ENCODE measurements at places on chromosomes 16 and 17.

DNA sequence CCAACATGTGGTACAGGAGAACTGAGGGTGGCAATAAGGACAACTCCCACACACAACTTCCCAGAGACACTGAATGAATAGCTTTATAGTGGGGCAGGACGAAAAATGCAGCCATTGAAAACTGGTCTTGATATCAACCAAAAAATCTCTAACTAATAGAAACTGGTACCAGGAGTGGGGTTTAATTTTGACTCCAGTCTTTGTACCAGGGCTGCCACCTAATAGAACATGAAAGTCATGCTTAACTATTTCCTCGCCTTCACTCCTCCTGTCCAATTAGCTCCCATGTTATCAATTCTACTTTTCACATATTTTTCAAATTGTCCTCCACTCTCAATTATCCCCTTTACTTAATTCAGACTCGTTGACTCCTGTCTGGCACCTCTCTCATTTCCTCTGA, 192.0 kb upstream of the ERCC4 start:
- no peak for DNase-seq

DNA sequence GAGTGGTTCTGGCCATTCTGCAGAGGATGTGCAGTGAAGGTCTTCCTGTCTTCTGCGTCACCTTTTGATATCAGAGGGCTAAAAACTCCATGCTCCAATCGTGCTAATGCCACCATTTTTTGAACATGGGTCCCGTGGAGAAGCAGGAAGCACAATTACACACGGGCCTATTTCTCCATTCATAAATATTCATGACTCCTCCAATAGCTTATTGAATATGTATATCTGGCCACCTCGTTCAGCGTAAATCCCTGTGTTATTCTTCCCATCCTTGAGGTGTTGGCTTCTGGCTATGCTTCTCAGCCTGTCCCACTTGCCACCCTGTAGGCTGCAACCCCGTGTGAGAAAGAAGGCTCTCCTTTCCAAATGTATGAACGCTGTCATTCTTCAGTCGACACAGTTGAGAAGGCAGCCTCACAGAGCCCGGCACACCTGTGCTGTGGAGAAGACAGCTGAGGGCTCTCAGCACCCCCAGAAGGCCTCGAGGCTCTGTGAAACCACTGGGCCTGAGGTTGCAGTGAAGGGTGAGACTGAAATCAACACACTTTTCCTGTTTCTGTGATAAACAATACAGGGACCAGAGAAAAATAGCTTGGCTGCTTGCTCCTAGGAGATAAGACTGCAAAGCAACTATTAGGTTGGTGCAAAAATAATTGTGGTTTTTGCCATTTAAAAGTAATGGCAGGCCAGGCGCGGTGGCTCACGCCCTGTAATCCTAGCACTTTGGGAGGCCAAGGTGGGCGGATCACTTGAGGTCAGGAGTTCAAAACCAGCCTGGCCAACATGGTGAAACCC, 4.9 kb upstream of the ANKRD40CL start:
- DNase-seq: no peak

GRCh38 chr17:50493744-50494143, 14.5 kb upstream of the MYCBPAP start:
- DNase-seq: no peak

- no peak for DNase-seq
Measured at GRCh38 chr17:55654022-55654421, 68.6 kb downstream of the TMEM100 start.

DNA sequence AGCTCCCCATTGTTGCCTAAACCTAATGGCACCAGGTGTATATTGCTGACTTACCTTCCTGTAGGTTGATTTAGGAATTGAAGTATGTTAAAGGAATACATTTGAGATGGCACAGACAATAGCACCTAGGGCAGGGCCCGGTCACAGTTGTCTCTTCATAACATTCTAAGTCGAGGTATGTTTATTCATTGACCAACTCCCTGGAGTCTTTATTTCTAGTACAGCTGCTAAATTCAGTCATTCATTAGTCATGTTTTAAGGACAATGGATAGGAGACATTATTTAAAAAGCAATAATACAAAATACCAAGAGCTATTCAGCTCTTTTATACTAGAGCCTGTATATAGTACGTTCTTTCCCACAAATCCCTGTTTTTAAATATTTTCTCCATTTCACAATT, 369.5 kb upstream of the HSBP1 start:
- no peak for DNase-seq

DNA sequence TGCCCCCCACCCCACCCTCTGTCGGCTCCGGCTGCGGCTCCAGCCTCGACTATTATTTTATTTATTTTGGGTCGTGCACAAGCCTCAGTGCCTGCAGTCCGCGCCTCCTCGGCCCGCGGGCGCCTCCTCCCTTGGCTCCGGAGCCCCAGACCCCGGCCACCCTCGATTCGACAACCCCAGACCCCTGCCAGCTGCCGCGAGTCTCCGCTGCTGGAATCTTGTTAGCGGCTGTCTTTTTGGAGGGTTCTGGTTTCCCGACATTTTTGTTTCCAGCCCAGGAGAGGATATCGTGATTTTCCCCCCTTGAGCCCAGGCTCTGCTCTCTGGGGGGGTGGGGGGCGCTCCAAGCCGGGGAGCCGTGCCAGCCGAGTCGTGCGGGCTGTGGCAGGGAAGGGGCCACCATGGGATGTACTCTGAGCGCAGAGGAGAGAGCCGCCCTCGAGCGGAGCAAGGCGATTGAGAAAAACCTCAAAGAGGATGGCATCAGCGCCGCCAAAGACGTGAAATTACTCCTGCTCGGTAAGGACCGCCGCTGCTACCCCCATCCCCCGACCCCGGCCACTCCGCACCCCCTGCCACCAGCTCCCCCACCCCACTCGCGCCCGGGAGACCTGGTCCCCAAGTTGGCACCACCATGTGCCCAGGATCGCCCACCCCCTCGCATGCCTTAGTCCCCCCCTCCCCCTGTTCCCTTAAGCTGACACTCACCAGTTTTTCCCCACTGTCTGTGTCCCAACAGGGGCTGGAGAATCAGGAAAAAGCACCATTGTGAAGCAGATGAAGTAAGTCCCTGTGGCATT, 746 bp downstream of the GNAO1 start:
- DNase-seq: peak; percentile 40

DNA sequence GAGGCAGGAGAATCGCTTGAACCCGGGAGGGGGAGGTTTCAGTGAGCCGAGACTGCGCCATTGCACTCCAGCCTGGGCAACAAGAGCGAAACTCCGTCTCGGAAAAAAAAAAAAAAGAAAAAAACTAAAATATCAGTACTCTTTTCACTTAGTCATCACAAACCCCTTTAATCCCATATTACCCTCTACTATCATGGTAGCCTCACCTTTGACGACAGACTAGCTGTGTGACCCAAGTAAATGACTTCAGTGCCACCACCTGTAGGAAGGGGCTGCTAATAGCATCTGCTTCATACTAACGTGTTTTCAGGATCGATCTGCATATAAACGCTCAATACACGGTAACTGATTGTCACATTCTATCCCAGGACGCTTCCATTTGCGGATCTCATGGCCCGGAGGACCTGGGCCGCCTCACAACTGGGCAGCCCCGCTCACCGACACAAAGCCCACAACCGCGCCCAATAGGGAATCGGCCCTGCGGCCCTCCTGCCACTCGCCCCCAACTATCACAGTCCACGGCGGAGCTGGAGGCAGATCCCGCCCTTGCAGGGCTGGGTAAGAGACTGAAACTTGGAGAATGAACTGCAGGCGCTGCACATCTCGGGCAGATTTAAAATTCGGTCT, 1.1 kb upstream of the ZNF263 start:
- no peak for DNase-seq

DNA sequence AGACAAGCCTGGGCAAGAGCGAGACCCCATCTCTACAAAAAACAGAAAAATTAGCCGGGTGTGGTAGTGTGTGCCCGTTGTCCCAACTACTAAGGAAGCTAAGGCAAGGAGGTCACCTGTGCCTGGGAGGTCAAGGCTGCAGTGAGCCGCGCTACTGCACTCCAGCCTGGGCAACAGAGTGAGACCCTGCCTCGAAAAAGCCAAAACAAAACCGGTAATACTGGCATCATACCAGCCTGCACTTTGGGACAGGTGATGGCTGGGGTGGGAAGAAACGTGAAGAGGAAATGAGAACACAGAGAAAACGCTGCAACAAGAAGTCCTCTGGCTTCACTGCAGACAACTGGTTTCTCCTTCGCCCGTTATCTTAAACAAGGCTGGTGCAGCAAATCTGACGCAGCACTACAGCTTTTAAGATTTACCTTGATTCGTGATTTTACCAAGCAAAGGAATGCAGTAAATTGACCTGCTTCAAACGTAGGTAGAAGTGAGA, 725 bp upstream of the CASC3 start:
- DNase-seq: no peak

- DNase-seq: no peak
Measured at GRCh38 chr17:45086865-45087503, 25.9 kb downstream of the NMT1 start.

- DNase-seq: no peak
Measured at GRCh38 chr17:20800146-20800545, 220.6 kb downstream of the CDRT15L2 start.

DNA sequence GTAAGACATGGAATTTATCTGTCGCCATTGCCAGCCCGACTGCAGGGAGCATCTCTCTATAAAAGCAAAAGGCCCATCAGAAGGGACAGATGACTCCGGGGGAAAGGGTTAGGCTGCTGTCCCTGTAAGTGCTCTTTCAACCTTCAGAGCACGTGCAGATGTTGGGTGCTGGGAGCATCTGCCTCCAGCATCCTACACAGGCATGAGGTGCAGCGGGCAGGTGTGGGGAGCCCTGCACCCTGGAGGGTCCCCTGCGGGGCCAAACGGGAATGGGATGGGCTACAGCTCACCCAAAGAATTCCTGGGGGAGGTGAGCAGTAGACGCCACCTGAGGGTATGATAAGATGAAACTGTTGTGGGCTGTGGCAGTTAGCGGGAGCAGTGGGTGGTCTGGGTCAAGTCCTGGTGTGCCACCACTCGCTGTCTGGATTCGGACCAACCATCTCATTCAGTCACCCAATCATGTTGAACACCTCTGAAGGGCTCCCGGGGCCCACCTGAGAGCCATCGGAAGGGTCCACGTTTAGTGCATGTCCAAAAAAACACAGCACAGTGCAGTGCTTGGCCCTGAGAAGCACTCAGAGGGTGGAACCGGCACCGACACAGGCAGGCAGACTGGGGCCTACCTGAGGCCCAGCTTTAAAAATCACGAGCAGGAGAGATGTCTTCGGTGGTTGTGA, 3.8 kb downstream of the SMCR8 start:
- DNase-seq: no peak

DNA sequence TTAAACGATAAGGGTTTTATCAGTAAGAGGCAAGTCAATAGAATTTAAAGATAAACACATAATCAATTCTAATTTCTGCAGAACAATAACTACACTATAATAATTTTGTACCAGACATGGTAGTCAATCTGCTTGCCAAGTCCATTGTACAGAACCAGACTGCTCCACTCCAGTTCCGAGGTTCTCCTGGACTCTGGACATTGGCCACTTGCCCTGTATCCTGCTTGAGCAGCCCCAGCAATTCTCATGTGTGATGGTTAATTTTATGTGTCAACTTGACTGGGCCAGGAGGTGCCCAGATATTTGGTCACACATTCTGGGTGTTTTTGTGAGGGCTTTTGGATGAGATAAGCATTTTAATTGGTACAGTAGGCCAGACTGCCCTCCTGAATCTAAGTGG, 384.6 kb downstream of the SLC39A11 start:
- DNase-seq: no peak

GRCh38 chr16:11780991-11781680, 15.9 kb downstream of the ZC3H7A start:
- DNase-seq: no peak

GRCh38 chr16:58515871-58516767, 802 bp downstream of the SETD6 start:
- peak; percentile 38 for DNase-seq

- no peak for DNase-seq
Measured at GRCh38 chr16:78842950-78843349, 743.5 kb downstream of the WWOX start.

DNA sequence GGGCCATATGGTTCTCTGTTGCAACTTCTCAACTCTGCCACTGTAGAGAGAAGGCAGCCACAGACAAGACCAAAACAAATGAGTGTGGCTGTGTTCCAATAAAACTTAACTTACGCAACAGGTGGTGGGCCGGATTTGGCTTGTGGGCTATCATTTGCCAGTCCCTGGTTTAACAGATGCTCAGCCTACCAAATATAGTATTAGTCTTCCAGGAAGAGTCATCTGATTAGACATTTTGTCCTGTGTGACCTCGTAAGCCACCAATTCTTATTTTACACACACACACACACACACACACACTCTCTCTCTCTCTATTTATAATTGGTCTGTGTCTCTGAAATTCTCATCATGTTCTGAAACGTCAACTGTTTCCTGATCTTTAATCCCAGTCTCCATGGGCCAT, 245.9 kb downstream of the XYLT1 start:
- DNase-seq: no peak

DNA sequence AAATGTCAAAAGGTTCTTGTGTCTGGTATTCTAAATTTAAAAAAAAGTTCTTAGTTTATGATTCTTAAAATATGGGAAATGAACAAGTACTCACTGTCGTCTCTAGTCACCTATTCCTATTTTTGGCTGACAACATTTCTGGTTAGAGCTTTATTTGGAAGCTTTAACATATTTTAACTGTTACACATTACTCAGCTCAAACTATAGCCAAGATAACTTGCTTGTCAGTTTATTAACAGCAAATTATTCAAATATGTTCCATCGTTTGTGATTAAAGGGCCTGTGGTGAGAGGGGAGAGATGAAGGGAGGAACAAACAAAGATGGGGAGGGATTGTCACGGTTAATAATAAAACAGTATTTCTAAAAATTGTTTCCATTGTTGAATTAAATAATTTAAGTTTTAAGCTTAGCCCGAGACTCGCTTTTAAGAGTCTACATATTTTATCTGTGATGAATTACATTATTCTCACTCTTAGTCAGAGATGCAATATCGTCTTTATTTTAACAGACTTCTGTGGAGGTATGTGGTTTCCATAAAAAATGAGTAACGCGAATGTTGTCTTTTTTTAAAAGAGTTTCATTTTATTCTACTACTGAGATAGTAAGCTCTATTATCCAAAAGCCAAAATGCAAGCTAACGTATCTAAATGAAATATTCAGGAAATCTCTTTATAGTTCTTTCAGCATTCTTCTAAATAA, 321.9 kb upstream of the PMFBP1 start:
- no peak for DNase-seq

GRCh38 chr16:48384520-48385252, 527 bp downstream of the SIAH1 start:
- DNase-seq: peak; percentile 66

- peak; percentile 34 for DNase-seq
Measured at GRCh38 chr17:18184143-18185031, 759 bp downstream of the ALKBH5 start.

GRCh38 chr17:76318586-76318985, 10.5 kb upstream of the QRICH2 start:
- no peak for DNase-seq

- DNase-seq: peak; percentile 7
Measured at GRCh38 chr17:18626152-18626870, 17.9 kb downstream of the TBC1D28 start.

Measured in cerebellum (tissue), 4 donors.